ENCODE measurements at places on chromosomes 6 and 20.

DNA sequence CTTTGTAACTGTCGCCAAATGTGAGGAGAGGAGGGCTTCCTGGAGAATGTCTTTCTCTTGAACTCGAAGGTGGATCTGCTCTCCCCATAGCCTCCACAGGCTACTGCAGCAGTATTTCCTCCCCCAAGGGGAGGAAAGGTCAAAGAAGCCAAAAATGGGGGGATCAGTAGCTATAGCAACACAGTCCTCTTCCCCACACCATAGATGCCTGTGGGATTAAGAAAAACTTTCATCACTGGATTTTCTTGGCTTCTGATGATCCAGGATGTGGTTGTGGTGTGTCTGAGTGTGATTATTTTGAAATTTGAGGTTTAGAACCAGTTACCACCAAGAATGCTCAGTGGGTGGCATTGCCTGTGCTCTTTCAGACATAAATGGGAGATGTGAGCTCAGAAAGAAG lies 140.1 kb upstream of the SPACA1 start:
- no peak for DNase-seq

GRCh38 chr6:16698162-16698533 lies 63.1 kb downstream of the ATXN1 start:
- no peak for DNase-seq

GRCh38 chr6:52725535-52726192 lies 37.6 kb downstream of the GSTA2 start:
- peak; percentile 96 for DNase-seq

DNA sequence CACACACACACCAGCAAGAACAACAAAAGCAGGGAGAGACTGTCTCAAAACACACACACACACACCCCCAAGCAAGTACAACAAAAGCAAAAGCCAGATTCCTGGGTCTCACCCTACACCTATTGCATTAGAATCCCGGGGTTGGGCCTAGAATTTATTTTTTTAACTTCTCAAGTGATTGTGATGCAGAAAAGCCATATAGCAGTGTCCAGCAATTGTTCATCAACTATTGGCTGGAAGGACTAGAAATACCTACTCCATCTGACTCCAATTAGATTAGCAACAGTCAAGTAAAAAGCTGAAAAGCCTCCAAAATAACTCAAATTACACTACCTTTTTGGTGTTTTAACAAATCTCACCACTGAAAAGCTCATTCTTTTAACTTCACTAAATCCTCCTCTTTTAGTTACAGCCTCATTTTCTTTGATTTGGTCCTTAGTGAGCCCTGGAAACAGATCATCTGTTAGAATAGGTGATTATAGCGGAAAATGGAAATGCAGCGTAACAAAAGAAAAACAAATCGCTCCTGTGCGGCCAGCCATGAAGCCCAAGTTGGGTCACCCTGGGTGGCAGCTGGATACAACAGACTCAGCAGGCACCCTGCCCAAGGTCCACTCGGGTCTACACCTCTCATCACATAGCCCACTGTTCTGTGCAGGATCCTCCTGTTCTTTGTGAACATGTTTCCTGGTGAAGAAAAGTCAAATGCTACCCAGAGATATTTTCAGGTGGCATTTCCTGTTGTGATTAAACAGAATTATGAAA lies 38.7 kb downstream of the STAU1 start:
- no peak for DNase-seq

- no peak for DNase-seq
Observed at GRCh38 chr20:49831022-49831769, 18.6 kb downstream of the SLC9A8 start.

DNA sequence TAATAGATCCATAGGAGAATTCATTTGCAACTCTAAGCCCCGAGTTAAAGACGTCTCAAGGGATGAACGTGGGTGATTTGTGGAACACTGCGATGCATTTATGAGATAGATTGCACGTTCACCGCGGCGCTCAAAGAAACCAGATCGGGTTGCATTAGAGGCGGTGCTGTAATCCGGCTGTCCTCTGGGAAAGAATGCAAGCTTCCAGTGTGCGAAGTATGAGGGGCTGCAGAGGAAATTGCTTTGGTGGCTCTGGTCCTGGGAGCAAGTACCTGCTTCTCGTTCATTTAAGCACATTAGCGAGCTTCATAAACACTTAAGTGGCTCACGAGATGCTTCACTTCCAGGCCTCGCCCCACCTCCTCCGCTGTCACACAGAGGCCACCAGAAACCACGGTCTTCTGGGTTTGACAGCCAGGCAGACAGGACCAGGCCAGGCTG lies 182.3 kb downstream of the CDH4 start:
- no peak for DNase-seq

DNA sequence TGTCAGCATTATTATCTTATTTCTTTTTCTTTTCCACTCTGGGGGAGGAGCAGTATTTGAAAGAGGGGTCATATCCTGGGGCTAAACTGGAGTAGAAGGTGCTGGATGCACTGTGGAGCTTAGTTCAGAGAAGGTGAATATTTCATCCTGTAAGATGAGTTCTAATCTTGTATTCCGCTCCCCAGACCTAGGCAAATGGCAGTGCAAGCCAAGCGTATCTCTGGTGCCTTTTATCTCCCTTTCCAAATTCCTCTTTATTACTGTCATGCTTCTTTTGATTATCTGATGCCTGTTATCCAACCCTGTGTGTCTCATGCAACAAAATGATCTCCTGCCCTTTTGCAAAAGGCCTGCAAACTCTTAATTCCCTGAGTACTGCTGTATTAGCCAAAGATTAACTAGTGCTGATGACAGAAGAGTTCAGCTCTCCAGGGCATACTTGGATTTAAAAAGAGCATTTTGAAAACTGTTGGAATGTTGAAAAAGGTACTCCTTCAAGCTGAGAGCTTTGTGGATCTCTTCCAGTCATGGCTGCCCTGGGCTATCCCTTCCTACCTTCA lies 138.0 kb downstream of the CARMIL1 start:
- no peak for DNase-seq

GRCh38 chr20:45781391-45781931 lies 10.2 kb downstream of the WFDC3 start:
- no peak for DNase-seq

DNA sequence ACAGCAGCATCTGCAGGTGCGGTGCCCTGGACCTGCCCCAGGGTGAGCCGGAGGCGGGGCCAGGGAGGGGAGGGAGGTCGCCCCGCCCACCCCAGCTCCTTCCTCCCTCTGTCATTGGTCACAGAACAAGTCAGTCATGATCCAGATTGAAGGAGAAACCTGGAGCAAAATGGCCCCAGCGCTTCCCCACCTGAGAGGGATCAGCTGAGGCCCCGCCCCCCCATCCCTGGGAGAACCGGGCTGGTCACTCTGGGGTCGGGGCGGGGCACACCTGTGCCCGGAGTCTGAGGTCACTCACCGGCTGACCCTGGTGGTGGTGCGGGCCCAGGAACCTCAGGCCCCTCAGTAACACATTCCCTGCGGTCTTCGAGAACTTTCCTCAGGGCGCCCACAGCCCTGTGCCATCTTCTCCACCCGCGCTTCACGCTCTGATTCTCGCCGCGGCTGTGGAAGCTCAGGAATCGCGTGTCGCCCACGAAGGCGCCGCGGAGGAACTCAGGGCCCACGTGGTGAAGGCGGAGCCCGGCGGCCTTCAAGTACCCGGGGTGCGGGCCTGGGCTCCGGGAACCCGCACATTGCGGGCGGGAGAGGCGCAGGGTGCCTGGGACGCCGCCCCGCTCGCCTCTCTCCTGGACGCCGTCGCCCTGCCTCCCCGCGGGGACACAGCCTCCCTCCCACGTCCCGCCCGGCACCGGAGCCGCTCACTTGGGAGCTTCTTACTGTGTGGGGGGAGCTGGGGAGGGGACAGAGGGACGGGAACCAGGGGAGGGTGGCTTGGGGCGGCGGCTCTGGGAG lies 36.4 kb upstream of the HLA-C start:
- no peak for DNase-seq

DNA sequence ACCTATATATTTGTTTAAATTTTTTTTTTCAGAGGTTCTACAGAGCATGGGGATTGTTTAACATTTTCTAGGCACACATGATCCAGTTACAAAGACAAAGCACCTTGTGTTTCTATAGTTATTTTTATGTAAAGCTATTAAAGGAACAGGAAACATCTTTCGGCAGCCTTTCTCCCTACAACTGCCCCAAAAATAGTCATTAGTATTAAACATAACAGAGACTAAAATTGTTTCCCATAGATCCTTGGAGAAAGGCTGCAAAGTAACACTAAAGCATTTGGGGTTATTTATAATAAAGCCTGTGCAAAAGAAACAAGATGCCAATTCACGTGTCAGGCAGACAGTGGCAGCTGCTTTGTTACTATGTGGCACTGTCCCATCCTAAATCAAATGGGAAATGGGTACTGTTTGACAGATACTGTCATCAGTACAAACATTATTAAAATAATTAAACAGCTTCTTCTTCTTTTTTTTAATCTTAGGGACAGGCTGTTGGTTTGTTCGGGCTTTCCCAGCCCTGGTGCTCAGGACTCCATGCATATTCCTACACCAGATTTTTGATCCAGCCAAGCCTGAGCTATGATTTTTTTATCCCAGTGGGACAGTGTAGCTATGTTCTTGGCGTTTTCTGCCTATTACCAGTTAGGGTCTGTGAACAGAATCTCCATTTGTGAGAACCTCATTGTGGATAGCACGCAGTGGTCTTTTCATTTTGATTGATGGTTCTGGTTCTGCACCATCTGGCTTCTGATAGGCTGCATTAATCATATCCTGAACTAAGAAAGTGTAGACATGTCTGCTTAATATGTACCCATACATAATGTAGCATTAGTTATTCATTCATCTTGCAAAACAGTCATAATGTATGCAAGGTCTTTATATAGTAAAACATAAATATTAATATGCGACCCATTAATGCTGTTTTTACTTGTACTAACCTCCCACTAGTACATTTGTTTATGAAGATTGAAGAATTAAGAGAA lies 460.4 kb upstream of the SOX4 start:
- no peak for DNase-seq

GRCh38 chr20:12180107-12180661 lies 262.5 kb downstream of the BTBD3 start:
- DNase-seq: peak; percentile 82

DNA sequence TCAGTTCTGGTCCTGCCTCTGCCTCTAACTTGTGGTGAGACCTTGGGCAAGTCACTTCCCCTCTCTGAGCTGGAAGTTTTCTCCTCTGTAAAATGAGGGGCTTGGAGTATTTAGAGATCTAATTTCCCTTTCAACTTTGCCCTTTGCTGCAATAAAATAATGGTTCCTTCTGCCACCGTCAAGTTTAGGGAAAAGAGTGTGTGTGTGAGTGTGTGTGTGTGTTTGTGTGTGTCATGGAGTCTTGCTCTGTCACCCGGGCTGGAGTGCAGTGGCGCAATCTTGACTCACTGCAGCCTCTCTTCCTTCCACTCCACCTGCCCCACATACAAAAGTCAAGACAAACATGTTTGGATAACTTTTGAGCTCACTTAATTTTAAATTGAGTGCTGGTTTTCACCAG lies 39.2 kb upstream of the PIM1 start:
- no peak for DNase-seq

DNA sequence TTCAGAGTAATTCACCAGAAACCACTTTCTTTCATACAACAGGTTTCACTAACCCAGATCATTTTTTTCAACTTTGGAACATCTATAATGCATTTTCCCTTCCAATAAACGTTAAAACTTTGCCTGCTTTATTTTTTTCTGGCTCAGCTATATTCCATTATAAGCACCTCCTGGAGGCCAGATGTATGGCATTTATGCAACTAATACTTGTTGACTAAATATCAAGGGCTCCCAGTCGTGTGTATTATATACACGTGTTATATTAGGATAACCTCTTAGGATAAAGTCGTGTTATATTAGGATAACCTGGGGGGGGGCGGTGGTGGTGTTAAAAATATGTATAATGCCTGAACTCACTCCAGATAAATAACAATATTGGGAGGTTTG lies 6.7 kb downstream of the OPN5 start:
- DNase-seq: no peak

DNA sequence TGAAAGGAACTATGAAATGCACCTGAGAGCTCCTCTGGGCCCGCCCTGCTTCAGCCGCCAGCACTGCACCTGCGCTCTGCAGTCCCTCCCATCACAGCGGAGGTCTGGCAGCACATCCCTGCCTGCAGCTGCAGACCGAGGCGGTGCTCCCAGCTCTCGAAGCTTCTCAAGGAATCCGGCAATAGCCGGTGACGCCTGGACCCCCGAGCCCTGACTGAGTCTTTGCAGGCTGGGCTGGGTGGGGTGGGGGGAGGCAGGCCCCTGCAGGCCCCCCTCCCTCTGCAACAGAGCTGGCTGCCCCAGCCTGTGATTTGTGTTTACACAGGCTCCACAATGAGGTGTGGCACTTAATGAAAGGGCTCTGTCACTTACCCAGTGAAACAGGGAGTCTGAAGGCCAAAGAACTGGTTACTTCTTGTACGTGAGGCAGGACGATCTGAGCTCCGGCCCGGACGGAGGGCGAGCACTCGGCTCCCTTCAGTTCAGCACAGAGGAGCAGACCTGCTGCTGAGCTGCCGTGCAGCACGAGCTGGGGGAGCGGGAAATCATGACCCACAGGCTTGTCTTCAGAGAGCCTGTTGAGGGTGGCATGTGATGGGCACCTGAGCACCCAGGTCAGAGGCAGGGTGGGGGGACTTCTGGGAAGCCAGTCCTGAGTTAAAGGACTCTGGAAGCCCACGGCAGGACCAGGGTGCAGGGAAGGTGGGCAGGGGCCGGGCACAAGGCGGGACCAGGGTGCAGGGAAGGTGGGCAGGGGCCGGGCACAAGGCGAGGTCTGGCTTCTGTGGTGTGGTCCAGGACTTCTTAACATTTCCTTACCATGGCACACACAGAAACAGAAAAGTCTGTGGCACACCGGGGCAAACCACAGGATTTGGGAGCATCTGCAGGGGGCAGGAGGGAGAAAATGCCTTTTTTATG lies 192.3 kb upstream of the THBS2 start:
- DNase-seq: peak; percentile 44

DNA sequence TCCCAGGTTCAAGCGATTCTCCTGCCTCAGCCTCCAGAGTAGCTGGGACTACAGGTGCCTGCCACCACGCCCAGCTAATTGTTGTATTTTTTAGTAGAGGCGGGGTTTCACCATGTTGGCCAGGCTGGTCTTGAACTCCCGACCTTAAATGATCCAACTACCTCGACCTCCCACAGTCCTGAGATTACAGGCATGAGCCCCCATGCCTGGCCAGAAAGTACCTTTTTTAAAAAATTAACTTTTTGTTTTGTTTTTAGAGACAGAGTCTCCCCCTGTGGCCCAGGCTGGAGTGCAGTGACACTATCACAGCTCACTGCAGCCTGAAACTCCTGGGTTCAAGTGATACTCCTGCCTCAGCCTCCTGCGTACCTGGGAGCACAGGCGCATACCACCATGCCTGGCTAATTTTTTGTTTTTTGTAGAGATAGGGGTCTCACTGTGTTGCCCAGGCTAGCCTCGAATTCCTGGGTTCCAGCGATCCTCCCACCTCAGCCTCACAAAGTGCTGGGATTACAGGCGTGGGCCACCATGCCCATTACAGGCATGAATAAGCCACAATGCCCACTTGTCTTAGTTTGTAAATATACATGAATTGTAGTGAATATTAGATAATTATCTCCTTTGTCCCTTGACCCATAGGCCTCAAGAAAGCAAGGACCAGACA lies 17.4 kb upstream of the EEF1A1 start:
- no peak for DNase-seq
